ENCODE measurements at places on chromosomes 6 and 20. TPM values are rescaled to one million over a fixed set of nuclear protein-coding genes. Genes with fewer than 3 reads are reported as not detected.

DNA sequence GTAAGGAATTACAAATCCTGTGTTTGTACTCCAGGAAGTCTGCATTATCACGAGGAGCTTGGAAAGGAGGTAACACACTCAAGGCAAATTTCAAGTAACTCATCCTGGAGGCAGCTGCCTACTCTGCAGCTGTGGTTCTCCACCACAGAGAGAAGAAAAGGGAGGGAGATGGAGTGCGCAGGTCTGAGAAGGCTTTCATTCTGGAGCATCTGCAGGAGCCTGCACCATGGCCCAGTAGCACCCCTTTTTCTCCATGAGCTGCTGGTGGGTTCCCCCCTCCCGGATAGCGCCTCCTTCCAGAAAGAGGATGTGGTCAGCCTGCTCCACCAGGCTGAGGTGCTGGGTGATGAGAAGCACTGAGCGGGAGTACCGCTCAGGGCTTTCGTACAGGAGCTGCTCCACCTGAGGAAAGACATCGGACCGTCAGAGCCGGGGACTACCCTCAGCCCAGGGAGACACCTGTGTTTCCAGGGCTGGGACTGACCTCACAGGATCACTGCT is 1.6 kb upstream of the PSMB8 start:
- peaks cover 50% of the 10 kb centered on the region for H3K36me3 ChIP-seq
- no peaks in the 10 kb centered on the region for H3K4me1 ChIP-seq
- no peaks in the 10 kb centered on the region for H3K27me3 ChIP-seq
- H3K4me3 ChIP-seq, result peak overlapping the region; percentile 75

- H3K4me3 ChIP-seq, result no peak overlapping the region
- peaks cover 3% of the 10 kb centered on the region for H3K4me1 ChIP-seq
- peaks cover 2% of the 10 kb centered on the region for H3K36me3 ChIP-seq
- DNase-seq, result no peak
- H3K27ac ChIP-seq, result no peak overlapping the region
Measured at GRCh38 chr6:142376800-142377496, 75.1 kb downstream of the ADGRG6 start.

RPS6KA2 gene
- 185 TPM for total RNA-seq

SLC17A2 gene
- not detected for total RNA-seq

DNA sequence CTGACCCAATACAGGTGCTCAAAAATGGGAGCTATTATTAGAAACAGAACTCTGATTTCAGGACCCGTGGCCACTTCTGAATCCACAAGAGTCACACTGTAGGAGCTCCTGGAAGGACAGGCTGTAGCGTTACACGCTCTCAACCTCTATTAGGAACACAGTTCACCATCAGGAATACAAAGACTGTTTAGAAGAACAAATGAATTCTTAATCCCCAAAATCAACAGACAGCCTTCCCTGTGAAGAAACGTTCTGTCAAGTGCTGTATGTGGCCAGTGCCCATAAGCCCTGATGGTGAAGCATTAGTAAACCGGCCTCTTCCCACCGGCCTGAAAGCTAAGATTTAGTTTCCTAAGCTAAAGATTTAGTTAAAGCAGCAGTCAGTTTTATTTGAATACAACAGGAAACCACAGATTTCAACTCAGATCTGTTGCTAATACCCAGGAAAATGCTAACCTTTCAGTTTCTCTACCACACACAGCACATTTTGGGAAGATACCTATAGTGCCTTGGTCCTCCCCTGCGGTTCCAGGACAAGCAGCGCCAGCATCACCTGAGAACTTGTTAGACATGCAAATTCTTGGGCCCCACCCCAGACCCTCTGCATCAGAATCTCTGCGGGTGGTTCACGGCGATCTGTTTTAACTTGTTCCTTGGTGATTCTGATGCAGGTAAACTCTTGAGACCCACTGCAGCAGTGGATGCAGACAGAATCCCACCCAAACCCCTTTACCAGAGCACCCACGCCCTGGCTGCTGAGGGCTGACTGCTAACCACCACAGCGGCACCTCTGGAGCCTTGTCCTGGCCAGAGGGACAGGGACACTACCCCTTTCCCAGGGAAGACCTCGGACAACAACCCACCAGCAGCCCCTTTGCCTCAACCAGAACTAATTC is 33.4 kb downstream of the MTRES1 start:
- no peak overlapping the region for H3K4me3 ChIP-seq
- no peaks in the 10 kb centered on the region for H3K36me3 ChIP-seq
- H3K27me3 ChIP-seq, result no peaks in the 10 kb centered on the region
- H3K4me1 ChIP-seq, result no peaks in the 10 kb centered on the region

GRCh38 chr6:89729818-89730217 is 89.8 kb downstream of the MDN1 start:
- H3K4me3 ChIP-seq, result no peak overlapping the region
- H3K27me3 ChIP-seq, result no peaks in the 10 kb centered on the region
- no peaks in the 10 kb centered on the region for H3K4me1 ChIP-seq
- peaks cover 50% of the 10 kb centered on the region for H3K36me3 ChIP-seq
- no peak for DNase-seq

PRKN gene
- 5.7 TPM for total RNA-seq

DNA sequence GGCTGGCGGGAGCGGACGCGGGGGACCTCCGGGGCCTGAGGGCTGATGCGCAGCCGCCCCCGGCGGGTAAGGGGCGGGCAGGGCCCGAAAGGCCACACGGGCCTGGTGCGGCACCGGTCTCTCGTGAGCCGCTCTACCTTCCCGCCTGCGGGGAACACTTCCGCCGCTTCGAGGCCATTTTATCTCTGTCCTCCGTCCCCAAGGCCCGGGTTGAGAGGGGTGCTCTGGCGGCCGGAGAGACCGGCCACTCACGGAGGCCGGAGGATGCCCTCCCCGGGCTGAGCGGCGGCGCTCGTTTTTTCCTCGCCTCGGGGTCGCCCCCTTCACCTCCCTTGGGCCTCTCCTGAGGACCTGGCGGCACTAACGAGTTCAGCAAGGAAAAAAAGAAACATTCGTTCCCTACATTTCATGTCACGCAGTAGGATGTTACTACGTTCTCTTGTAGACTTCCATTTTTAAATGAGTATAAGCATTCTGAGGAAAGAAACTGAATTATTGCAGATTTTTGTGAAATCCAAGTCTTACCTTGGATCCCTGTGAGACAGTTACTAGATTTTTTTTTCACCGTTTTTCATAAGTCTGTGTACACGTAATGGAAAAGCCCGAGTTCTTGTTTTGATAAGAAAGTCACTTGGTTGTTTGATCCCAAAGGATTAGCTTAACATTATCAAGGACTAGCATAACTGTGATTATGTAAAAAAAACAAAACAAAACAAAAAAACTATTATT is 575 bp downstream of the WTAP start:
- no peak for DNase-seq
- no peaks in the 10 kb centered on the region for H3K27me3 ChIP-seq
- peak overlapping the region; percentile 100 for H3K27ac ChIP-seq
- H3K4me1 ChIP-seq, result peaks cover 3% of the 10 kb centered on the region
- H3K36me3 ChIP-seq, result peaks cover 6% of the 10 kb centered on the region
- peak overlapping the region; percentile 98 for H3K4me3 ChIP-seq

DNA sequence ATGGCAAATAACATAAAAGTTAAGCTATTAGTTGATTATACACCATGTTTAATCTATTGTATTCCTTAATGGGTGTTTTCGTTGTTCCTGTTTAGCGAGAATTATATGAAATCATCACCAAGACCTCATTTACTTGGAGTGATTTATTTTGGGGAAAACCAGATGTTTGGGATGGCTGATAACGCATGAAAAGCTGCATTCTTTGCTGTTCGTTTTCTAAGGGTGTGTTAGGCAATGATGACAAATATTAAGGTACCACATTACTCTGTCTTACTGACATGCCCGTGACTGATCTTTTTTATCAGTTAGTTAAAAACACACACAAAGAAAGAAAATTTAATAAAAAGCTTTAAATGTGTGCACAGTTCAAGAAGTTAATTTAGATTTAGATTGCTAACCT is 176.4 kb downstream of the ZFP64 start:
- H3K36me3 ChIP-seq, result no peaks in the 10 kb centered on the region
- H3K4me3 ChIP-seq, result no peak overlapping the region
- H3K4me1 ChIP-seq, result no peaks in the 10 kb centered on the region
- H3K27ac ChIP-seq, result no peak overlapping the region

HLA-DQA1 gene
- total RNA-seq, result 135 TPM

DNA sequence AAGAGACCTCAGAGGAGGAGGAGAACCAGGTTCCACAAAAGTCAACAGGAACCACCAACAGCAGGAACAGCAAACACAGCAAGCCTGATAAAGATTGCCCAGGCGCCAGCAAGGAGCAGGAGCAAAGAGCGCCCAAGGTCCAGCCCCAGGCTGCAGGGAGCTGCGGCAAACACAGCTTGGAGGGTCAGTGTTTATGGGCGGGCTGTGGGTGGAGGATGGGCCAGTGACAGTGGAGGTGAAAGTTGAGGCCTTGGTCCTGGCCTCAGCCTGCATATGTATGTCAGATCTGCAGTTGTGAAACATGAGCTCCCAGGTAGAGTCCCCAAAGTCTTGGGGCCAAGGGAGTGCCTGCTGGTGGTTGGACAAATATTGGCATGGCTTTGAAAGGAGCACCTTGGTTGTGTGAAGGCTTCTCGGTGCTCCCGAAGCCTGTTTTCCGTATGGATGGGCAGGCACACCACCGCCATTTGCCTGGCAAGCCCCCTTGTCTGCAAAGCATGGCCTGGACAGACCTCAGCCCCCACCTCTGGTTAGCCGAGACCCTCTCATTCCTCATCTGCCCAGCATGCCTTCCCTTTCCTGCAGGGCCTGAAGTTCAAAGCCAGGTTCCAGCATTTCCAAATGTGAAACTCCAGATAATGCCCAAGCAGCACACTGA is 2.0 kb upstream of the CAPN11 start:
- no peak overlapping the region for H3K27ac ChIP-seq
- peaks cover 7% of the 10 kb centered on the region for H3K36me3 ChIP-seq
- no peaks in the 10 kb centered on the region for H3K27me3 ChIP-seq
- no peak overlapping the region for H3K4me3 ChIP-seq
- H3K4me1 ChIP-seq, result no peaks in the 10 kb centered on the region
- DNase-seq, result no peak

GINM1 gene
- 35.8 TPM for total RNA-seq

THBS2 gene
- total RNA-seq, result 35.4 TPM

NKX2-2 gene
- not detected for total RNA-seq

LPA gene
- total RNA-seq, result 1.1 TPM

GRCh38 chr20:58130581-58130980 is 97.9 kb downstream of the ANKRD60 start:
- H3K27me3 ChIP-seq, result no peaks in the 10 kb centered on the region
- no peaks in the 10 kb centered on the region for H3K36me3 ChIP-seq
- H3K4me1 ChIP-seq, result peaks cover 48% of the 10 kb centered on the region
- no peak overlapping the region for H3K4me3 ChIP-seq

HLA-DQB2 gene
- total RNA-seq, result 56.3 TPM

RBM24 gene
- 1.9 TPM for total RNA-seq

WFDC2 gene
- 499 TPM for total RNA-seq

DNA sequence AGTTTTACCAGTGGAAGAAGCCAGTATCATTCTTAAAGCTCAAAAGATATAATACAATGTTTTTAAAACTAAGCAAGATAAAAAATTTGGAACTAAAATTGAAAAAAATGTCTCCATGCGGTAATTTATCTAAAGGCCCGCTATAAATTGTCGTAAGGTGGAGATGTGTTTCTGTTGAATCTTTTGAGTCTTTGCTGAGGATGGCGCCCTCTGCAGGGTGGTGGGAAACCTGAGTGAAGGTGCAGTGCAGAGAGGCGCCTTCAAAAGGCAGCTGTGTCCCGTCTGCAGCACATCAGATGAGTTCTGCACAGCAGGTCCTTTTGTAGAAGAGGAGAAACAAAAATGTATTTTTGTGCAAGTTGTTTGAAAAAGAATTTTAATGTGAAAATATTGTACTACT is 29.4 kb upstream of the KIF25 start:
- no peak overlapping the region for H3K27ac ChIP-seq
- peaks cover 69% of the 10 kb centered on the region for H3K36me3 ChIP-seq
- no peak for DNase-seq
- H3K4me1 ChIP-seq, result peaks cover 34% of the 10 kb centered on the region
- H3K27me3 ChIP-seq, result no peaks in the 10 kb centered on the region

GABRR1 gene
- total RNA-seq, result not detected

DNA sequence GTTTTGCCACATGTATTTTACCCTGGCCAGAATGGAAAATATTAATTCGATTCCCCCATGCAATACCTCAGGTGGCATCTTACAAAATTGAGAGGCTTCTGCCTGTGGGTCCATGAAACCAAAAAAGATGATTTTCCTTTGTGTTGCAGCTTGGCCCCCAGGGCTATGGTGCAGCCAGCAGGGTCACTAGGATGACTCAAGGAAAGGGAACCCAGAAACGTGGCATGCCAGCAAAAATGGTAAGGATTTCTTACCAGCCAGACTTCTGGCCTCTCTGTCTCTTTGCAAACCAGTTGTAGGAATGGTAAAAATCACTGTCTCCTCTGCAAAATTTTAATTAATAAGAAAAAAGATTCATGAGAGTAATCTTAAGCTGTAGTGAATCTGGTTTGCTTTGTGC is 11.6 kb upstream of the TAAR9 start:
- no peak overlapping the region for H3K27ac ChIP-seq
- DNase-seq, result no peak

- no peaks in the 10 kb centered on the region for H3K36me3 ChIP-seq
- DNase-seq, result no peak
- H3K27me3 ChIP-seq, result no peaks in the 10 kb centered on the region
- H3K4me3 ChIP-seq, result no peak overlapping the region
Measured at GRCh38 chr20:50299325-50299629, 108.6 kb downstream of the CEBPB start.

GRCh38 chr20:25587536-25587935 is 2.2 kb upstream of the NINL start:
- no peaks in the 10 kb centered on the region for H3K27me3 ChIP-seq
- peaks cover 2% of the 10 kb centered on the region for H3K4me1 ChIP-seq
- no peak for DNase-seq
- no peaks in the 10 kb centered on the region for H3K36me3 ChIP-seq
- H3K4me3 ChIP-seq, result no peak overlapping the region

VGLL2 gene
- not detected for total RNA-seq

DNA sequence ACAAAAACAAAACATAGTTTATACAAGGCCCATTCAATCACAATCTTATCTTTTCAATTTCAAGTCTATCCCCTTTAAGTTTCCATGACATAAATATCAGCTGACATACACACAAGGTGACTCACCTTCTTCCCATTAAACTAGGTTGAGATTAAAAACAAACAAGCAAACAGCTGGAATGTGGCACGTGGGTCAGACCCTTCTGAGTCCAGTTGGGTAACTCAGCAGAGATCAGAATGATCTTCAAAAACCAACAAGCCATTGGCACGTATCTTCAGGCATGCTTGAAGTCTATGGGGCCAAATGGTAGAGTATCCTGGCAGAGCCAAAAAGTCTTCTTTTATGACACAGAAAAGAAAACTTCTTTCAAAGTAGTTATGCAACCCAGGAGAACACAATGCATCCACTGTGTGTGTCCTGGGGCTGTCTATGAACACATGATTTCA is 603.5 kb upstream of the CITED2 start:
- DNase-seq, result no peak
- H3K27ac ChIP-seq, result peak overlapping the region; percentile 82
- H3K4me1 ChIP-seq, result peaks cover 34% of the 10 kb centered on the region
- H3K4me3 ChIP-seq, result no peak overlapping the region
- no peaks in the 10 kb centered on the region for H3K36me3 ChIP-seq
- no peaks in the 10 kb centered on the region for H3K27me3 ChIP-seq

DNA sequence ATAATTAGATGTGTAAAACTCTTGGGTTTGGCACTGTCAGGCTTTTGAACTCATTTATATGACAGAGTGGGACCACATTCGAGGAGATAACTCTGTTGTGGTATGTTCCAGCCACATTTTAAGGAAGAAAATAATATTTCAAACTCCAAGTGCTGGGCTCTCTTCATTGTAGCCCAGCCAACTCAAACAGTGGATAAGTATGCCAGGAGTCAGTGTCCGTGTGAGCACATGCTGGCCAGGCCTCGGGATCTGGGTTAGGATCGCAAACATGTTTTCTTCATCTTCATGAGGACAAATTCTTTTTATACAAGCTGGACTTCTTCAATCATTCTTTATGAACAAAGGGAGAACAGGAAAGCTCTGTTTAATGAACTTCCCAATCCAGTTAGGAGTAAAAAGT is 497.5 kb downstream of the MAFB start:
- no peaks in the 10 kb centered on the region for H3K36me3 ChIP-seq
- no peak for DNase-seq
- H3K27ac ChIP-seq, result no peak overlapping the region
- no peak overlapping the region for H3K4me3 ChIP-seq
- no peaks in the 10 kb centered on the region for H3K27me3 ChIP-seq

Measured in lung (tissue), 17 donors.